ENCODE measurements at places on chromosomes 3 and 15.

DNA sequence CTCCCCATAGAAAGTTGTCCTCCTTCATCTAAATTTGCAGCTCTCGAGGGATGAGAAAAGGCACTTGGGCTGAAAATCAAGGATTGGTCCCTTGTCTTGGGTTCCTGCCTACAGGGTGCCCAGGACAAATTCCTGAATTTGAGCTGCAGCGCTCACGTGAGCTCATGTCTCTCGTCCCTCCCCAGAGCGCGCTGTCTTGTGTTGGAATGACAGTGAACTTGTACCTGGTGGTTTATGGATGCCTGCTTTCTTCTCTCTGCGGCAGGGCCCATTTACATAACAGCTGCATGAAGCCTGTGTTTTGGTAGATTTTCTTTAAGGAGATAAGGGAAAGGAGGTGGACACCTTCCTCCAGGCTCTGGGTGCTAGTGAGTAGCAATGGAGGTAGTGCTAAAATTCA, 4.3 kb downstream of the RYR3 start:
- DNase-seq, result no peak

- DNase-seq, result no peak
These were observed 490.8 kb downstream of the MCTP2 start for GRCh38 chr15:94722024-94722636.

DNA sequence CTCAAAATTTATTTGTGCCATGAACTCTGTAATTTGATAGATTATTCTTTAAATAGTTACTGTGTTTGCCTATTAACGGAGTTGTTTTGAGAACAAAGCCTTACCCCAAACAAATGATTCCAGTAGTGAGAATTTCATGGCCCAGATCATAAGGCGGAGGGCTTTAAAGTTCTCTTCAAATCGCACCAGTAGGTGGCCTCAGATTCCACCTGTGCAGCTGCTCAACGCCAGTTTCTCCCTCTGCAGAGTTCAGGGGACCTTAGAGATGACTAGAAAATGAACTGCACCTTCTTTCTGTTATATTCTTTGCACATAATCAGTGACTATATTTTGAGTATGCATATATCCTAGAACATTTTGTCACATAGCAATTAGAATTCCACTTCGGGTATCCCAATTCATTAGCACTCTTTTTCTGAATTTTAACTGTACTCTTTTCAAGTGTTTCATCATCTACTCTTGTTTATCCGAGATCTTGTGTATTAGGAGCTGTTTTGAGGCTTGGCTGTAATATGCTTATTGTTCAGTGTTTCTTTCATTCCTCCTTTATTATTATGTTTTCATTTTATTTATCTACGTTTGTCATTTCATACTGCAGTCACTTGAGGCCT, 232.6 kb upstream of the CHRM5 start:
- no peak for DNase-seq

GRCh38 chr3:149820183-149820582, 7.2 kb downstream of the RNF13 start:
- no peak for DNase-seq

GRCh38 chr15:93179072-93179471, 90.1 kb upstream of the RGMA start:
- DNase-seq, result no peak

GRCh38 chr3:191476066-191476772, 15.3 kb downstream of the PYDC2 start:
- DNase-seq, result no peak

All from brain pericyte (primary cell).